ENCODE measurements at places on chromosomes 2 and 18.

GRCh38 chr2:96400049-96401000 lies 64.8 kb downstream of the NCAPH start:
- no peak for DNase-seq

GRCh38 chr2:137800386-137800785 lies 163.9 kb upstream of the HNMT start:
- no peak for DNase-seq

- DNase-seq: no peak
These were observed 54.4 kb downstream of the MTHFD2 start for GRCh38 chr2:74252862-74253261.

- DNase-seq: no peak
These were observed 57.4 kb downstream of the LINC00305 start for GRCh38 chr18:64091526-64091925.

- DNase-seq: no peak
These were observed 66.2 kb downstream of the HNMT start for GRCh38 chr2:138030459-138030858.

- DNase-seq: no peak
These were observed 2.0 kb upstream of the CAPN14 start for GRCh38 chr2:31219131-31219969.

GRCh38 chr2:126808929-126809328 lies 89.8 kb upstream of the TEX51 start:
- DNase-seq: no peak

- no peak for DNase-seq
These were observed 152.5 kb downstream of the CYP26B1 start for GRCh38 chr2:71995067-71995665.

DNA sequence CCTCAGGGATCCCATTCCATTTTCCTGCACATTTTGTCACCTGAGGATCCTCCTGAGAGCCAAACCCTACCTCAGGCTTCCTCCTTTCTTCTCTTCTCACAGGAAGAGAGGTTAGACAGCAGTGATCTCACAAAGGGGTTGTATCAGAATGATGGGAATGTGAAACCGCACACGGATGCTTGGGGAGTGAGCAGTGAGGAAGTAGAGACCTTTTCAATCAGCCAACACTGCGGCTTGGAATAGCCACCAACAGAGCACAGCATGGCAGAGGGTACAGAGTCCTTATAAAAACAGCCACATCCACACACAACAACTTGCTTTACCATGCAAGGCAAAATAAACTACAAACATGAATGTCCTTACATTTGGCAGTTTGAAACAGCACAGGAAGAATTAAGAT lies 8.7 kb downstream of the TMEM182 start:
- no peak for DNase-seq

DNA sequence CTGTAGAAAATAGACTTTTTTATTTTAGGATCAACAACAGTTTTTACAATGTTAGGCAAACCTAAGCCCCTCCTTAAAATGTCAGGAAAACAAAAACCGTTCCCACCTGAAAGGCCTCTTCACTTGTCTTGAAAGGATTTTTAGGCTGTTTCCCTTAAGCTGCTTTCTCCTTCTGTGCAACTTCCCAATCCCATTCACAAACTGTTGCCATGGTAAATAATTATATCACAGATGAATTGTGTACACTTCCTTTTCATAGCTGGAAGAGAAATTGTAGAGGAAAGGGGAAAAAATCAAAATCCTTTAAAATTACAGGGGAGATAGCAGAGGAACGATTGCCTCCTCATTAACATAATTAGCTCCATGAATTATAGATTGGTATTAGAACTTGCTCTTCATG lies 1488.0 kb upstream of the CELF4 start:
- no peak for DNase-seq

DNA sequence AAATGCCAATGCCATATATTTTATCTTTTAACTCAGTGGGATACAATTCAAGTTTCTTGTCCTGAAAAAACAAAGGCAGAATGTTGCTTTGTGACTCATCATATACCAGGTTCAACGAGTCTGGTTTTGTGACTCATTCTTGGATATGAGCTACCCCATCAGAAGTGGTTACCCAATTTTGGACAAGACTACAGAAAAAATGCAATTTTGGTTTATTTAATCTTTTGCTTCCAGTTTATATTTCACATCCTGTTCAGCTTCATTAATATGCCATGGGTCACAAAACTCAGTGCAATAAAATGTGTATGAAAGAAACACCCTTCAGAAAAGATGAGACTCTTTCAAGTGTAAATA lies 25.0 kb downstream of the FN1 start:
- DNase-seq: no peak

GRCh38 chr18:3688690-3689089 lies 238.7 kb downstream of the TGIF1 start:
- no peak for DNase-seq

GRCh38 chr2:150154308-150154797 lies 333.1 kb downstream of the RND3 start:
- DNase-seq: no peak

GRCh38 chr2:28438532-28439063 lies 45.9 kb downstream of the FOSL2 start:
- DNase-seq: no peak

GRCh38 chr2:159903443-159904126 lies 105.6 kb upstream of the CD302 start:
- DNase-seq: no peak

DNA sequence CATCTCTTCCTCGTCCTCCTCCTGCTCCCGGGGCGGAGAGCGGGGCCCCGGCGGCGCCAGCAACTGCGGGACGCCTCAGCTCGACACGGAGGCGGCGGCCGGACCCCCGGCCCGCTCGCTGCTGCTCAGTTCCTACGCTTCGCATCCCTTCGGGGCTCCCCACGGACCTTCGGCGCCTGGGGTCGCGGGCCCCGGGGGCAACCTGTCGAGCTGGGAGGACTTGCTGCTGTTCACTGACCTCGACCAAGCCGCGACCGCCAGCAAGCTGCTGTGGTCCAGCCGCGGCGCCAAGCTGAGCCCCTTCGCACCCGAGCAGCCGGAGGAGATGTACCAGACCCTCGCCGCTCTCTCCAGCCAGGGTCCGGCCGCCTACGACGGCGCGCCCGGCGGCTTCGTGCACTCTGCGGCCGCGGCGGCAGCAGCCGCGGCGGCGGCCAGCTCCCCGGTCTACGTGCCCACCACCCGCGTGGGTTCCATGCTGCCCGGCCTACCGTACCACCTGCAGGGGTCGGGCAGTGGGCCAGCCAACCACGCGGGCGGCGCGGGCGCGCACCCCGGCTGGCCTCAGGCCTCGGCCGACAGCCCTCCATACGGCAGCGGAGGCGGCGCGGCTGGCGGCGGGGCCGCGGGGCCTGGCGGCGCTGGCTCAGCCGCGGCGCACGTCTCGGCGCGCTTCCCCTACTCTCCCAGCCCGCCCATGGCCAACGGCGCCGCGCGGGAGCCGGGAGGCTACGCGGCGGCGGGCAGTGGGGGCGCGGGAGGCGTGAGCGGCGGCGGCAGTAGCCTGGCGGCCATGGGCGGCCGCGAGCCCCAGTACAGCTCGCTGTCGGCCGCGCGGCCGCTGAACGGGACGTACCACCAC lies 2.1 kb downstream of the GATA6 start:
- DNase-seq: no peak

GRCh38 chr2:80102026-80102425 lies 202.5 kb downstream of the LRRTM1 start:
- DNase-seq: no peak

DNA sequence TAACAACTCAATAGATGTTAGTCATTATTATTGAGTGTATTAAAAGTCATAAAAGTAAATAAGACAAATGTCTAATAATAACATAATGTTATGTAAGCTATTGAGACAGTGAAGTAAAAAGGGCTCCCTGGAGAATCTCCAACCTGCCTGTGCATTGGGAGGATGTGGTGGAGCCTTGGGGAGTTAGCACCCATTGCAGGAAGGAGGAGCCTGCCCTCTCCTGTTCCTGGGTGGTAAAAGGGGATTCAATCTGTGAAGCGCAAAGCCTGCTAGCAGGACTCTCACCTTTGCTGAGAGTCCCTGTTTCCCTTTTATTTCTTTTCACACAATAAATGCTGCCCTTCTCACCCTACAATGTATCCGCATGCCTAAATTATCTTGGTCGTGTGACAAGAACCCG lies 206.1 kb downstream of the RAB3GAP1 start:
- DNase-seq: no peak

DNA sequence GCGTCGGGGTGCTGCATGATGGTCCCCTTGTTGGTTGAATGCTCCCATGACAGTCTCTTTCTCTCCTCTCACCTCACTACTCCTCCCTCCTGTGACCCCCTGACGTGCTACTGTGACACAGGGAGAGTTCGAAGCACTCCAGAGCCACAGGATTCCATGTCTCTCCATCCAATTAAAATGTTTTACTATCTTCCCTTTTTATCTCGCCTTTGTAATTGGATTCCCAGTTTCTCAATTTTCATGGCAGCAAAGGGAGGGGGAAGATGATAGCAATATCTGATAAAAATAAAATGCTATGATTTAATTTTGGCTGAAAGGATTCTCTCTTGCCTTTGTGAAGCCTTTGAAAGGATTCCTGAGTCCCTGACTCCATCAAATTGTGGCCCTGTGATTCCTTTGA lies 271.9 kb upstream of the SLC14A2 start:
- DNase-seq: no peak

- no peak for DNase-seq
These were observed 16.0 kb upstream of the MSGN1 start for GRCh38 chr2:17800219-17800618.

GRCh38 chr2:134348760-134349159 lies 94.9 kb downstream of the MGAT5 start:
- DNase-seq: no peak

DNA sequence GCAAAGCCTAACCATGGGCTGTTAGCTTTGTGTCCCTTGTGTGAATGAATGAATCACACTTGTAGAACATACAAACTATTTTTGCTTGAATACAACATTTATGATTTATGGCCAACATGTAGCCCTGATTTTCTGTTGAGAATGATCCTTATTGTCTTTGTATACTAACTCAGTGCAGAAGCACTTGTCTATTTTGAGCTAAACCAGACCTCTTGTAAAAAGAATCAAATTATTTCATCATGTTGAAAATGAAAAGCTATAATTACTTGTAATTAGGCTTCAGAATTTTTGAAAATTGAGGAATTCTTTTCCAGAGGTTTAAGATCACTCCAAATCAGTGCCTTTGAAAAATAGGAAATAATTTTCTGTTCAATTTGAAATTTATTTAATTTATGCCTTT lies 85.9 kb downstream of the ZNF407 start:
- DNase-seq: no peak

DNA sequence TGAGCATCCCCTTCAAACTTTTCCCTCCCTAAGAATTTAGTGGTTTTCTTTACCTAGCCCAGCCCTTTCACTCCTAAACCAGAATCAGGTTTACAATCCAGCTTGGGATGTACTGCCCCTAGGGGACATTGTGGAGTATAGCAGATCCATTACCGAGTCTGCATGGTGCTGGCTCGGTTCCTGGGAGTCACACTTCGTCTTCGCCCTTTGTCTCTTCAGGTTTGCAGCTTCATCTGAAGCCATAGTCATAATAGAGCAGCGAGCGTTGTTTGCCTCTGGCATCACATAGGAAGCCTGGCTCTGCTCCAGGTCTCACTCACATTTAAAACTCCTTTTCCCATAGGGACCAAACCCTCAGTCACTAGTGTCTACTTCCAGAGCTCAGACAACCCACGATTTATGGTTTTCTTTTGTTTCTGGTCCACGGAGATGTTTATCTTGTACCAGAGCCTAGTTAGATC lies 16.8 kb upstream of the LYPD6 start:
- no peak for DNase-seq

DNA sequence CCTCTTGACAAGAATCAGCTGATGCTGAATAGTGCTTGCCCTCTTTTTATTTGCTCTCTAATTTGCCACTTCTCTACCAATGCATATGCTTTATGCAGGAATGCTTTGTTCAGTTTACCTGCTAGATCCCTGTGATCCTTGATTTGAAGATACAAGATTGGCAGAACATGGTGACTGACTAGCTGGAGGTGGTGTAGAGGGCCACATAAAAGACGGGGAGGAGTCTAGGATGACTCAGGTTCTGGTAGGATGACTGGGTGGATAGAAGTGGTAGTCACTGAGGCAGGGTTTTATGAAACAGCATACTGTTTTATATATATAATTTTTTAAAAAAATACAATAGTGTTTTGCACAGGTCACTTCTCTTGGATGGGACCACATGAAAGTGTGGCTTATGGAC lies 6.3 kb upstream of the ADGRF3 start:
- DNase-seq: no peak

DNA sequence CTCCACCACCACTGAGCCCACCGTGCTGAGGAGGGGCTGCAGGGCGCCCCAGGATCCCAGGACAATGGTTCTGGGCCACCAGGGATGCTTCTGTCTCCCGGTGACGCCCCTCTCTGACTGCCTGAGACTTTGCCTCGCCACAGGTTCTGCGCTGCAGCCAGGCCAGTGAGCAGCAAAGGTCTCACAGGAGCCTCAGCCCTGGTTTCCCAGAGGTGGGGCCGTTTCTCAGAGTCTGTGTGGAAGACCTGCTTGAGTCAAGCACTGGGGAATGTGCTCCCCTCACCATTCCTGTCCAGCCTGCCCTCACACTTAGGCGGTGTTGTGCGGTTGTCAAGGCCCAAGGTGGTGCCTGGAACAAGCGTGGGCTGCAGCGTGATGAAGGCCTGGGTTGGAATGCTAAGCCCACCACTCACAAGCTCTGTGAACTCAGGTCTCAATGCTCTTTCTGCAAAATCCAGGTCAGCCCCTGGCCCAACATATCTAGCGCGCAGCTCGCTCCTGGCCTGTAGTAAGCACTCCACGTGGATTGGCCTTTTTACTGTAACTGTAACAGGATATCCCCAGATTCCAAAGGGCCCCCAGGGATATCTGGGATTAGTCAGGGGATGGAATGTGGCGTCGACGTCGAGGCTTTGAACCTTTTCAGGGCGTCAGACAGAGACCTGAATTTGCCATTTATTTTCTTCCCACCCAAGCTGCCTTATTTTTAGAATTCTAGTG lies 47.6 kb downstream of the PLB1 start:
- no peak for DNase-seq

DNA sequence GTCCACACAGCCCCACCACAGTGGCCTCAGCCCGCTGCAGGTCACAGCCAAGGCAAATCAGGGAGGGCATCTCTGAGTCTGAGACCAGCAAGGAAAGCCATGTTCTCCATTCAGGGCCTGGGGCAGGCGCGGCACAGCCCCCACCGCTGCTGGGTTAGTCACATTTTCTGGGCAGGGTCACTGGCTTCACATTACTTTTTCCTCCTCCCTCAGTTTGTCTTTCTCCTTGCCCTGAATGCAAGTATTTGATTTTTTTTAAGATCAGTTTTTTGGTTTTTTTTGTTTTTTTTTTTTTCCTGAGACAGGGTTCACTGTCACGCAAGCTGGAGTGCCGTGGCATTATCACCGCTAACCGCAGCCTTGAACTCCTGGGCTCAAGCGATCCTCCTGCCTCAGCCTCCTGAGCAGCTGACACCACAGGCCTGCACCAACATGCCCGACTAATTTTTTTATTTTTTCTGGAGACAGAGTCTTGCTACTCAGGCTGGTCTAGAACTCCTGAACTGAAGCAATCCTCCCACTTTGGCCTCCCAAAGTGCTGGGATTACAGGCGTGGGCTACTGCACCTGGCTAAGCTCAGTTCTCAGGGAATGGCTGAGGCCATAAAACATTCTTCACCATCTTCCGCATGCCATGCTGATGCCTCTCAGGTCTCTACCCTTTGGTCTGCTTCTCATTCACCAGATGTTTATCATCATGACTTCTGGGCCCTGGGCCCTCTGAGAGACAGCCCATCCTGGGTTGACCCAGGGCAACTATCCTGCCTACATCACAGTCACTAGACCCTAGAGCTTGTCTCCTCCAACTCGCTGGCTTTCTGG lies 628 bp upstream of the CAPG start:
- no peak for DNase-seq

Data from GOT3 (cell line).